Esophagus squamous epithelium (tissue), 5 donors: ENCODE measurements at places on chromosomes 12 and 14.

DNA sequence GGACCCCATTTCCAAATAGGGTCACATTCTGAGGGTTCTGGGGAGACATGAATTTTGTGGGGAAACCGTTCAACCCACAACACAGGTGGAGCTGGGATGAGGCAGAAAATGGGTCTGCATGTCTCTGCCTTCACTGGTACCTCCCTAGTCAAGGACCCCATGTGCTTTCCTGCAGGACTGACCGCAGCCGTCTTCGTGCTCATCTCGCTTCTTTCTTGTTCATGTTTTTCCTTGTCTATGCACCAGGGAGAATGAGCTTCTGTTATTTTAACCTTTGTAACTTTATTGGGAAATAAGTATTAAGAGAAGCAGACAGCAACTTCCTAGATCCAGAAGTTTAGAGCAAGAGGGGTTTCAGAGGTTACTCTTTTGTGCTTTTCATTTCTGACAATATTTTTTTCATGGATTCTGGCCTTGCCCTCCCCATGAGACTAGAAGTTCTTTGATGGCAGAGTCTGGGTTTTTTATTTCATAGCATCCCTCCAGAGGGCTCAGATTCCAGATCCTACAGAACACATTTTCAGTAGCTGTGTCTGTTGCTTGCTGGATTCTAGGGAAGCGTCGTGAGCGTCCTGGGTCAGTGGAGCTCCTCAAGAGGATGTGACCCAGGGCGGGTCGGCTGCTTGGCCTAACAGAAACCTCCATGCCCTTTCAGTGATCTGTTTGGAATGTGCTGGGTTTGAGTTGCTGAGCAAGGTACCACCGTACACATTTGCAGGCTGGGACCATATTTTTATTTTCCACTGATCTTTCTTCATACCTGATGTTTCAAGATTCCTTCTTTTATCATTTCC is 104.2 kb downstream of the ADGRD1 start:
- DNase-seq: no peak

GRCh38 chr12:86777325-86777724 is 521.1 kb upstream of the MGAT4C start:
- DNase-seq: no peak

- no peak for DNase-seq
These were observed 5.8 kb downstream of the KERA start for GRCh38 chr12:91052026-91052425.

DNA sequence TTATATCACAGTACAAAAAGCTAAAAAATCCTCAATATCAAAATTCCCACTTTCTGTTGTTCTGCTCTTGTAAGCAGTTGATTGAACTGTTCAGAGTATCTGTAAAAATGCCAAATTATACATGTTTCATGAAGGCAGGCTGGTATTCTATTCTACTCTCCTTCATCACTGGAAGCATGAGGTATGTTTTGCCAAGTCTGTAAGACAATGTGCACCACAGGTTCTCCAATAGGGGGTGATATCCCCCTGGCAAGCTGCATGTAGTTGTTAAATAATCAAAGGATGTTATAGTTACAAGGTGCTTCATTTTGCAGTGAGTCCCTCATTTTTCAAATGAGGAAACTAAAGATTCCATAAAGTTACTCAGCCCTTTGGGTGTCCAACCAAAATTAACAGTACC is 15.1 kb upstream of the NEK9 start:
- DNase-seq: no peak

- DNase-seq: no peak
These were observed 22.8 kb downstream of the VSX2 start for GRCh38 chr14:74262076-74262475.

DNA sequence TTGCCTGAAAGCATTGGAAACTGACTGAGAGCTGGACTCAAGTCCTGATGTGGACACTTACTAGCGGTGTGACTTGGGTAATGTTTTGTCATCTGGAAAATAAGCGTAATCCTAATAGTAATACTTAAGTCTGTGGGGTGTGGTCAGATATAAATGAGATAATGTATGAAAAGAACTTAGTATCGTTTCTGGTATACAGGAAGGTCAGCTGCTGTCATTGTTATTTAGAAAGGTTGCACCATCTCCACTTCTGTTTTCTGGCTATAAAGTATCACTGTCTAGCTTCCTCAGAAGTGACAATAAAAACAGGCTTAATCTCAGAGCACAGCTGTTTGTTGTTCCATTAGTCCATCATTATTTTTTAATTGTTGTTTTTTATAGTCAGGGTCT is 34.1 kb upstream of the TUBA1C start:
- DNase-seq: no peak

DNA sequence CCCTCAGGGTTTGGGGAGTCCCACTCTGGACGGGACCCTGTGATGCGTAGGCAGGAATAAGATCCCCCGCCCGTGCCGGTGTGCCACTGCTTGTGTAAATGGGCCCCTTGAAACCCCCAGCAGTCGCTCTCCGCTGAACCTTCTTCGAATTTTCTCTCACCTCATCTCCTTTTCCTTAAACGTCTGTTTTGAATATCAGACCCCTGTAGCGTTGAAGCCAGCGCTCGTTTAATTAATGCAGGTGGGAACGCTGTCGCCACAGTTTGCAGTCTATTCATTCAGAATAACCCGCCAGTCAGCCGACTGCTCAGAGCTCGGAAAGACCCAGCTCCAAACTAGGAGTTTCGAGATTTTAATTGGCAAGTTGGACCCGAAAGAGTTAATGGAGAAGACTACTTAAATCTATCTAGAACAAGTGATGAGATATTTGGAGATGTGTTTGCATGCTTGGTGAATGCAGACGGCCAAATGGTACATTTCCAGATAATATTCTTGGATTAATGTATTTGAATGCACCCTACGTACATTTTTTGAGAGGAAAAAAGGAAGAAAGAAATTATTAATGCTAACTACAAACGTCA is 739 bp upstream of the PPP2R5E start:
- DNase-seq: no peak

GRCh38 chr12:24565300-24565699 is 383.6 kb downstream of the BCAT1 start:
- DNase-seq: no peak

GRCh38 chr14:94370524-94370910 is 17.9 kb downstream of the SERPINA1 start:
- DNase-seq: no peak

DNA sequence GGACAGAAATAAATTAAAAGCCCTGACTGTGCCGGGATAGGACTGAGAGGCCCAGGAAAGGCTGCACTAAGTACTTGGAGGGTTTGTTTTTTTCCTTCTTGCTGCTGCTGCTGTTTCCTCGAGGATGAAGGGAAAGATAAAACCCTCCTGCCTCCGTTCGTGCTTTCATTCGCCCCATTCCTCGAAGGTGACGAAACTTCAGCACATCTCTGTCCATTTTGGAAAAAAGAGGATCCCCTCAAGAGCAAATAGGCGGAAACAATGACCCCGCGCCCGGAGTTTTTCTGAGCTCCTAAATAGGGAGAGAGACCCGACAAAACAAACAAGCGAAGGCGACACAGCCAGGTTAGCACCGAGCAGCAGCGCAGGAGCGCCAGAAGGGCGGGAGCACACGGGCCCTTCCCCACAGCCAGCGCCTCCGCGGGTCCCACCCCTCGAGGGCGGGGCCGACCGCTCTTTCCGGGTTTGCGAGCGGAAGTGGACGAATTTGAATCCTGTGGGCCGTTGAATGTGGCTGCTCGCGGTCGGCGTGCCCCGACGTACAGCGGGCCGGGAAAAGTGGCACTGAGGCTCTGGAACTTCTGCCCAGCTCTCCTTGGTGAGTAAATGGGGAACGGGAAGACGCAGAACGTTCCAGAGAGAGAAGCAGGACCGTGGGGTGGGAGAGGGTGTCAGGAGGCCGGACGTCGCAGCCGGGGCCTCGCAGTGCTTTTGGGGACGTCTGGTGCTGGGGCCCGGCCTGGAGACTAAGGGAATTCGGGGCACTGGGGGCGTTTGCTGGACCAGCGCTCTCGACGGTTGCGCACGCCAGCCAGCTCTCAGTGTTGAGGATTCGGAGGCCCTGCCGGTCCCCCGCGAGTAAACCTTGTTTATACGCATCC is at the start of gene G2E3:
TSS of gene G2E3 (plus strand) at position 484 of the 881 bp plus-strand sequence. CDS start 21,922 bp downstream, outside the sequence.
- peak; percentile 25 for DNase-seq

DNA sequence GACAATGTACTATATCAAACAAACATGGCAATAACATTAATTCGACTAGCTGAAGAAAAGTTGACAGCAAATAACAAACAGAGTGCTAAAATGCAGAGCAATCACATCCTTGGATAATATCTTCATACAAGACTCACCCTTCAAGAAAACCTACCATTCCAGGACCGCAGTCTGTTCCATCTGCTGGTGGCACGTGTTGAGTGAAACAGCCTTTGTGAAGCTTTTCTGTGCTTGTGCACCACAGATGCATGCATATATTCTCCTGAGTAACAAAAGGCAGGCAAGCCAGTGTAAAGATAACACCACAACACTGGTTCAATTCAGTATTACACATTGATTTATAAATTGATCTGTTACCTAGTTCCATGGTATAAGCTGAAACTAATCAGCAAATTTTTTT is 89.3 kb downstream of the ADAMTS20 start:
- no peak for DNase-seq

GRCh38 chr12:49672301-49673217 is 34.6 kb downstream of the FMNL3 start:
- DNase-seq: no peak
